ENCODE measurements at places on chromosomes 5 and 9.

- DNase-seq = peak; percentile 100
Measured at GRCh38 chr9:115596021-115596745, 478.2 kb upstream of the TNC start.

GRCh38 chr9:33029231-33029786, 4.2 kb downstream of the DNAJA1 start:
- DNase-seq = peak; percentile 35

- no peak for DNase-seq
Measured at GRCh38 chr9:136722093-136722968, 10.0 kb downstream of the DIPK1B start.

GRCh38 chr9:122058709-122059108, 34.4 kb downstream of the TTLL11 start:
- no peak for DNase-seq

- peak; percentile 85 for DNase-seq
Measured at GRCh38 chr5:142906863-142907671, 136.9 kb downstream of the ARHGAP26 start.

DNA sequence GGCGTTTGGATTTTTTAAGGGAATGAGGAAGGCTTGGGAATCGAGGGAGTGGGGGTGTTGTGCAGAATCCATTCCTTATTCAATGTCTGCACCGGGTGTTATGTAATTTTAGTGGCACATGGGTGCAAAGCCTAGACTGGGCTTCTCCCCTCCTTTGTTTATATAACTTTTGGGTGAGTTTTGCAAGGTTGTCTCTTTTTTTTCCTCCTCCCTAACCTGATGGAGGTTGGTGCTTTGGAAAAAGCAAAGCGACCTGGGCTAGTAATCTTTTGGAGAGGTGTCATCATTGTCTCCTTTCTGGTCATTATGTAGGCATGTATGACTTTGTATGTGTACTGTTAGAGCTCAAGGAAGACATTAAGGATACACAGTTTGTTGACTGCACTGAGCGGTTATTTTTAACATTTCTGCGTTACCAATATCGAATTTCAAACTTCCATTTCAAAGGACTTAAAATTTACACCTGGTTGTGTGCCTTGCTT, 3.1 kb downstream of the SMARCA2 start:
- DNase-seq = no peak

- no peak for DNase-seq
Measured at GRCh38 chr5:177128551-177128981, 5.0 kb upstream of the NSD1 start.

- DNase-seq = peak; percentile 53
Measured at GRCh38 chr5:168114444-168115017, 176.9 kb upstream of the WWC1 start.

- DNase-seq = no peak
Measured at GRCh38 chr9:93303258-93303771, 119.4 kb downstream of the WNK2 start.

DNA sequence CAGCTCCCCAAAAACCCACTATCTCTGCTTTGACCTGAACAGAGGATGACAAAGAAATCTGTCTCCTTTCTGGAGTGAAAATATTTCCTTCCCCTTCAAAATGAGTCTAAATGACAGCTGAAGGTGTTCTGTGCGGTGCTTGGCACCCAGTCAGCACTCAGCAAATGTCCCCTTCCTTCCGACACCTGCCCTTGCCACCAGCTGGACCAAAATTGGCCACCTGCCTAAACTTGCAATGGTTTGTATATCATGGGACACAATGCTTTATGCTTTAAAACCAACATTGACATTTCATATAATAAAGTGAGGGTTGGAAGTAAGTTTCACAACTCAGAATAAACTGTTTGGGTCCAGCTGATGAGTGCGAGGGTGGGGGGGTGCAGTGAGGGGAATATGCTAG, 7.5 kb upstream of the TTC1 start:
- DNase-seq = no peak

DNA sequence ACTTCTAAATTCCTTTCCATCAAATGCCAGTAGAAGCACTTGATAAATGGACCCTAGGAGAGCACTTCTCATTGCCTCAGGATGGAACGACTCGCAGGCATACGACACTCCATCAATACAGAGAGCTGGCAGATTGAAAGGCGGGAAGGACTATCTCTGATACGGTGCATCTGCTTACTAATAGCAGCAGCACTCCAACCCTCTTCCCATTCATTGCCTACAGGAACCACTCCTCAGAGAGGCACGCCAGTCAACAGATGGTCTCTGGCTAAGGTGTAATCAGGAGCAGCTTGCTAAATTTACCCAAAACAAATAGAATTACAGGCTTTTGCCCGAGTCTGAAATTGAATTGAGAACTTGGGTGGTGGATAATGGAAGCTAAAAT, 168.1 kb downstream of the EFNA5 start:
- DNase-seq = no peak

DNA sequence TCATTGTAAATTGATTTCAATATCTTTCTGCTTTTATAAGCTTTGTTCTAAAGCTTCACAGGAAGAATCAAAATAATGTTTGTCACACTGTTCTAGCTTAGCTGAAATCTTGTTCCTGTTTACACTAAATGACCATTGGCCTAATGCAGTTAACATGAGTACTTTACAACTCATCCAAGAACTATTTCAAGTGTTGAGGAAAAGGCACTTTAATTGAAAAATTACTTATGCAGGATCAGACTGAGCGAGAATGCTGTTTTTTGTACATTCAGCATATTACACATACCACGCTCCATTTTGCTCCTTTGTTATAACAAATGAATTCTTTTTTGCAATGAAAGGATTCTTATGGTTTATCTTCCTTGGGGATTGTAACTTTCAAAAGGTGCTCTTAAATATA, 22.4 kb upstream of the SMIM15 start:
- peak; percentile 15 for DNase-seq

DNA sequence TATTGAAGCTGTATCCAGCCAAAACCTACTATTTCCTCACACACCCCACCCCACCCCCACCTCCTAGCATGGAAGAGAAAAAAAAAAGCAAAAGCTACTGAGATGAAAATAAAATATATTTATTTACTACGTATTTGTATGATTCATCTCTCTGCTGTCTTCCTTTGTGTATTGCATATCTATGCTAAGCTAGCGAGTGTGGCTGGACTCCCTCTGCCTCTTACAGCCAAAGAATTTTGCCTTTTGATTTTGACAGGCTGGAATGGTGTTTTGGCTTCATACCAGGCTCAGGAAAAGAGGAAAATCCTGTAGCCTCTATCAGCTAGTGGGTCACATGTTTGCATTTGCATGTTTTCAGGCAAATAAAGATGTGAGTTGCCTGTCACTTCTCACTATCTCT, 2.2 kb downstream of the ABLIM3 start:
- DNase-seq = peak; percentile 83

GRCh38 chr9:76655971-76656370, 108.3 kb upstream of the PCA3 start:
- peak; percentile 52 for DNase-seq
